ENCODE measurements at places on chromosomes 7 and 10.

DNA sequence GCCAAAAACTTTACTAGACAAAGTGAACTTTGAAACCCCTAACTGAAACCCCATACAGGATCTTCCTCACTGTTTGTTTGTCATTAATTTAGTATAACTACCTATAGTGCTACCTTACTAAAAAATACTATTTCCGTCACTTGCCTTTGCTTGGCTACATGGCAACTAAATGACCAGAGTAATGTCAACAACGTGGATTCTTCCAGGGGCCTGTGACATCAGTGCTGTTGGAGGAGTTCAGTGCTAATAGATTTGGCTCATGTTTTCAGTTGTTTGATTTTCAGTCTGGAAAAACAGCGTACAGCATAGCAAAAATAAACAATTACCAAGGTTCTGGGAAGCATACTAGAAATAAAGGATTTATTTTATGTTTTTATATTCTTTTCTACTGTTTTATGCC is 3.0 kb upstream of the ASB15 start:
- DNase-seq: no peak

- no peak for DNase-seq
Measured at GRCh38 chr7:91519241-91520158, 255.3 kb downstream of the FZD1 start.

GRCh38 chr10:97333601-97334369 is 744 bp downstream of the FRAT2 start:
- no peak for DNase-seq

GRCh38 chr7:104846731-104847130 is 167.3 kb upstream of the KMT2E start:
- DNase-seq: no peak

DNA sequence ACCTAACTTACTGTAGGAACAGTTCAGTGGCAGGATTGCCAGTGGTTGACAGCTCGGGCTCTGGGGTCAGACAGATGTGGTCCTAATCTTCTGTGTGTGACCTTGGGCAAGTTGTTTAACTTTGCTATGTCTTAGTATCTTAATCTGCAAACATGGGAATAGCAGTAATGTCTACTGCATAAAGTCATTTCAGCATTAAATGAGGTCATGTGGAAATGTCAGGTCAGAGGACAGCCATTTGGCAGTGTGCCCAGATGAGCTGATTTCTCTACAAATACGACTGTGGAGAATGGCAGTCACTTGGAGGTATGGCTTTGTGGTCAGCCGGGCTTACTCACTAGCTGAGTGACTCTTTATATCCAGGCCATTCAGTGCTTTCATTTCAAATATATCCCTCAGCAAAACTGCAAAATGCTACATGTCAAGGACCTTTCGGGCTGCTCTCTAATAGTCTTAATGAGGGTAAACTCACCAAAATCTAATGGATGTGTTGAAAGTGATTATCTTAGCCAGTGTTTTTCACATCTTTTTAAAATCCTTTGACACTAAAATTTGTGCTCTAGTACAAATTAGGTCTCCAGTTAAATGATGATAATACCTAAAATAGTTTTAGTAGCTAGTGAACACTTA is 171.4 kb downstream of the ST7 start:
- peak; percentile 86 for DNase-seq

Data from GM04503 (cell line).